ENCODE measurements at places on chromosomes 3 and 15.

DNA sequence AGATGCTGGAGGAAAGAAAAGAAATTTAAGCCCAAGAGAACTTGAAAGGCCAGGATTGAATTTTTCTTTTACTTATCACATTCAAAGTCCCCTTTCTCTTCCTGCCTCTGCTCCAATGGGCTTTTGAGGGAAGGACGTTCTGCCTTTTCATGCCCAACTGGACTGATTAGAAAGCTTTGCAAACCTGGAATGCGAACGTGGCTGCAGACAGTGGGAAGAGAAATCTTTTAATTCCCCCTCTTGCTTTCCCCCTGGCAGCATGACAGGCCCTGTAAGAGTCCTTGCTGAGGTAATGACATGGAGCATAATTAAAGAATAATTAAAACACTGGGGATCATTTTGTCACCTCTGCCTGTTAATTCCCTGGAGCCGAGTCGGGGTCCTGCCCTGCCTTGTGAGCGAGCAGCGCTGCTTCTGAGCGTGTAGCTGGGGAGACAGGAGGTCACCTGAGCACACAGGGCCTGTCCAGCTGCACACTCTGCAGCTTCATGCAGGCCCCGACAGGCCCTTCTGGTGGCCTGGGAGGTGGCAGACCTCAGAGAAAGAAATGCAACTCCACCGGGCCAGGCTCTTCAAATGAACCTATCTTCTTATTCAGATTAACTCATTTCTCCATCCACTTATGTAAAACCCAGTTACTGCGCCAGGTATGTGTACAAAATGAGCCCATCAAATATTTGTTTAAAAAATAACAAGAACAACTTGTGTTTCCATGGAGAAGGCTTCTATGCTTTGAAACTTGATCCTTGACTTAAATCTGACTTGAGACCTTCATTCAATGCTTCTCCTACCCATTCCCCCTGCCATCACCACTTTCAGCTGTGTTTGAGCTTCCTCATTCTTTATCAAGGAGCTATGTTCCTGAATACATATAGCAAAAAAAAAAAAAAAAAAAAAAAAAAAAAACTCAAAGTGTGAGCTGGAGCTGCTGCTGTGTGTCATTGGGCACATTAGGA is 628.2 kb upstream of the CFAP20DC start:
- no peaks in the 10 kb centered on the region for H3K36me3 ChIP-seq
- no peak for DNase-seq
- H3K4me1 ChIP-seq: no peaks in the 10 kb centered on the region
- peaks cover 4% of the 10 kb centered on the region for H3K27me3 ChIP-seq
- H3K27ac ChIP-seq: no peak overlapping the region

- H3K4me1 ChIP-seq: no peaks in the 10 kb centered on the region
- DNase-seq: no peak
- no peak overlapping the region for H3K4me3 ChIP-seq
- no peaks in the 10 kb centered on the region for H3K27me3 ChIP-seq
- peaks cover 8% of the 10 kb centered on the region for H3K36me3 ChIP-seq
These were observed 137.3 kb upstream of the TSPAN3 start for GRCh38 chr15:77208241-77208640.

- no peak overlapping the region for H3K27ac ChIP-seq
- no peak for DNase-seq
- no peaks in the 10 kb centered on the region for H3K36me3 ChIP-seq
- no peaks in the 10 kb centered on the region for H3K27me3 ChIP-seq
These were observed 43.8 kb downstream of the SPATA16 start for GRCh38 chr3:173096994-173097785.

DNA sequence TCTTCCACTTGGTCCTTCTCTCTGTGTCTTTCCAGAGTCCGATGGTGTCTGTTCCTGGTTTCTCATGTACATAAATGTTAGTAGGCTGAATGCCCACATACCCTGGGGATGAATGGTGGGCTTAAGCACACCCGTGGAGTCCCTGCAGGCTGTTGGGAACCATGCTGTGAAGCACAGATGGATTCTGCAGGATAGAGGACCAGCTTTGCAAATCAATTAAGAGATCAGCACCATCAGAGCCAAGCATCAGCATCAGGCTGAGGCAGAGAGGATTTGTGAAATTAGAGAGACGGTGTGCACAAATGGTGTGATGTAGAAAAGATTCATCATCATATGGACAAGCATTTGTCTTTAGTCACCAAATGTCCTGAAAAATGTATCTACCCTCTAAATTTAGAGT is 127.1 kb downstream of the SV2B start:
- no peaks in the 10 kb centered on the region for H3K4me1 ChIP-seq
- no peak overlapping the region for H3K27ac ChIP-seq

GRCh38 chr3:186612065-186612464 is 795 bp upstream of the AHSG start:
- no peaks in the 10 kb centered on the region for H3K36me3 ChIP-seq
- no peak for DNase-seq
- no peak overlapping the region for H3K27ac ChIP-seq
- peaks cover 16% of the 10 kb centered on the region for H3K4me1 ChIP-seq

DNA sequence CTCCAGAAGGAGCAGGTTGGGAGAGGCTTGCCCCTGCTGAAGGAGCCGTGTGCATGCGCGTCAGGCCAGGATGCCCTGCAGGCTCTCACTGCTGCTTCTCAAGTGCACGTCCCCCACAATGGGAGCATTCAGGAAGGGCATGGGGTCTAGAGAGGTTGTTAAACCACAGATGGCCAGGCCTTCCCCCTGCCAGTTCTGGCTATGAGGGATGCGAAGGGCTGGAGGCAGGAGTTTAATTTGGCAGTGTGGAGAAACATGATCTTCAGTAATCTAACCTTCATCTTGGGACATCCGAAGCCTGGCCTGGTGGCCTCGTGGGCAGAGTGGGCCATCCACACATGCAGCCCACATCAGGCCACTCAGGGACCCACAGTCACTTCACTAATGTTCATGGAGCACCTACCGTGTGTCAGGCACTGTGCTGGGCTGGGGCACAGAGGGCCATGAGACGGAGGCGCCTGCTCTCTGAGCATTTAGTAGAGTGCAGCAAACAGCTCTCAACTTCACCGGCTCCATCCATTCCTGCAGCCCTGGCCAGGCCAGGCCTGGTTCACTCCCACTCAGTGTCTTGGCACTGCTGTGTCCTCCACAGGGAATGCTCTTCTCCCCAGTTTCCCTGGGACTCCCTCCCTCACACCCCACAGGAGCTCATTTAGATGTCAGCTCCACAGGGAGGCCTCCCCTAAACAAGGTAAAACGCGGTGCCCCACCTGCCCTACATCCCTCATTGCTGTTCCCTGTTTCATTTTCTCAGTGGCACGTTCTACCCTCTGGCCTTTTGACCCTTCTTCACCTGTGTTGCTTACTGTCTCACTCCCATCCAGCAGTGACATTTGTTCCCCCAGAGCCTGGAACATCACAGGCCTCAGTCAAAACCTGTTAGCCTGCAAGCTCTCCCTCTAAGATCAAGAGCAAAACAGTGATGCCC is 4.0 kb downstream of the CFAP100 start:
- H3K4me3 ChIP-seq: no peak overlapping the region
- peaks cover 54% of the 10 kb centered on the region for H3K27me3 ChIP-seq
- no peaks in the 10 kb centered on the region for H3K4me1 ChIP-seq
- H3K36me3 ChIP-seq: no peaks in the 10 kb centered on the region

- H3K4me1 ChIP-seq: no peaks in the 10 kb centered on the region
- DNase-seq: no peak
- no peak overlapping the region for H3K4me3 ChIP-seq
- no peaks in the 10 kb centered on the region for H3K27me3 ChIP-seq
These were observed 547.6 kb downstream of the NLGN1 start for GRCh38 chr3:173945170-173945569.

- H3K27ac ChIP-seq: no peak overlapping the region
- no peak overlapping the region for H3K4me3 ChIP-seq
- no peak for DNase-seq
- H3K36me3 ChIP-seq: peaks cover 45% of the 10 kb centered on the region
These were observed 11.0 kb upstream of the GMPPB start for GRCh38 chr3:49734752-49735151.

DNA sequence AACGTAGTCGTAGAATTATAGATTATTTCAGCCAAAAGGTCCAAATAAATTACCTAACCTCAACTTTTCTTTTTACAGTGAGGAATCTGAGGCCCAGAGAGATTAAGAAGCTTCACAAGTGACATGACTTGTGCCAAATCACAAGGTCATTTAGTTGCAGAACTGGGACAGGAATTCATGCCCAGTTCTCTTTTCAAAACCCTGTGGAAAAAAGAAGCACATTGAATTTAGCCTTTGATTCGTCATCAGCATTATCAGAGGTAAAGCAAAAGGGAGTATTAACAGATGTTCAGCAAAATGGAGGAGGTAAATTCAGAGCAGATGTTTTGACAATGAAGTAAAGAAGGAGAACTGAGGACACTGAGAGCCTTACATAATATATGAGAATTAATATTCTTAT is 4.5 kb downstream of the SERPINI2 start:
- H3K36me3 ChIP-seq: no peaks in the 10 kb centered on the region
- no peak for DNase-seq
- no peaks in the 10 kb centered on the region for H3K4me1 ChIP-seq
- H3K4me3 ChIP-seq: no peak overlapping the region
- no peak overlapping the region for H3K27ac ChIP-seq

DNA sequence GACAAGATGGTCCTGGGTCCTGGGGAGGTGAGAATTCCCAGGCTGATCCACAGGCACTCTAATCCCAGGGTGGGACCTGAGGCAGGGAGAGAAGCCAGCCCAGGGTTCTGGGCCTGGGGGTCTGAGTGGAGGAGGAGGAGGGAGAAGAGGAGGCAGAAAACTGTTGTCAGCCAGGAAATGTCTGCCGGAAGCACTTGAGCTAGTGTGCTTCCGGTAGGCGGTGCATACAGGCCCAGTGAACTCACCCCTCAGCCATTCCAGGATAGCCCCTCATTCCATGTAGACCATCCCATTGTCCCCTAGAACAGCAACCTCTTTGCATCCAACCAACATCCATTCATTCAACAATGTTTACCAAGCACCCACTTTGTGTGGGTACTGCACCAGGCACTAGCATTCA is 47.9 kb upstream of the LCTL start:
- H3K4me3 ChIP-seq: no peak overlapping the region
- H3K4me1 ChIP-seq: peaks cover 27% of the 10 kb centered on the region
- H3K36me3 ChIP-seq: peaks cover 9% of the 10 kb centered on the region
- peaks cover 38% of the 10 kb centered on the region for H3K27me3 ChIP-seq
- H3K27ac ChIP-seq: peak overlapping the region; percentile 76
- DNase-seq: no peak

DNA sequence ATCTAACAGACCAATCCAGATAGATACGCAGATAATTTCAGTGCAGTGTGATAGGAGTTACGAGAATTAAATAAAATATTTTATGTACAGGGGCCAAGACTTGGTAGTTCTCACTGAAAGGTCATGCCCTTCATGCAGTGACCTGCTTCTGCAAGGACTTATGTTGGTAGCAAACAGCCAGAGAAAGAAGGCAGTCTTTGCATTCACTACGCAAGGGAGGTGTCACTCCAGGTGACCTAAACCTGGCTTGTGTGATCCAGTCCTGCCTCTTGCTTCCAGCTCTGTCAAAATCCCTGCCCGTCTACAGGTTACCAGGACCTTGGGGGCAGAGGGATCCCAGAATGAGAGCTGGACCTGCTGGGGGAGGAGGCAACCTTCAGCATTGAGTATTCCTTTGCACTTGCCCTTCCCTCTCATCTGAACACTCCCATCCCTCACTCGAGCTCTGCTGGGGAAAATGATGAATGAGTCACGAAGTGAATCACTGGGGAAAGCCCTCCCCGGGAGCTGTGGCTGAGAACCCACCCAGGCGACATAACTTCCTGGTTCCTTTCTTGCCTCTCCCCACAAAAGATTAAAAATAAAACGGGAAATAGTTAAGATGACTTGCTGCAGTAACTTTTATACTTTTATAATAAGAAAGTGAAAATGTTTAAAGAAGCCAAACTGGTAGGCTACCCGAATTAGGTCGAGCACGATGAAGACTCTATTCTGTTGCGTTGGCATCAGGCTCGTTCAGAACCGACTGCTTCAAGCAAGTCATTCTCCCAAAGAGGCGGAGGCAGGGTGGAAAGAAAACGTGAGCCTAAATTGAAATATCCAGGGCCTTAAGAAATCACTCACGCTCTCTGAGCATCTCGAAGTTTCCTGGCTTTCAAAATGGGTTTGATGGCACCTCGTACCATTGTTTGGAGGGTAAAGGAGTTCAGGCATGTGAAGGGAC is 216.1 kb downstream of the SLCO3A1 start:
- no peak overlapping the region for H3K27ac ChIP-seq
- H3K4me3 ChIP-seq: peak overlapping the region; percentile 23
- DNase-seq: no peak
- peaks cover 32% of the 10 kb centered on the region for H3K4me1 ChIP-seq
- no peaks in the 10 kb centered on the region for H3K36me3 ChIP-seq

DNA sequence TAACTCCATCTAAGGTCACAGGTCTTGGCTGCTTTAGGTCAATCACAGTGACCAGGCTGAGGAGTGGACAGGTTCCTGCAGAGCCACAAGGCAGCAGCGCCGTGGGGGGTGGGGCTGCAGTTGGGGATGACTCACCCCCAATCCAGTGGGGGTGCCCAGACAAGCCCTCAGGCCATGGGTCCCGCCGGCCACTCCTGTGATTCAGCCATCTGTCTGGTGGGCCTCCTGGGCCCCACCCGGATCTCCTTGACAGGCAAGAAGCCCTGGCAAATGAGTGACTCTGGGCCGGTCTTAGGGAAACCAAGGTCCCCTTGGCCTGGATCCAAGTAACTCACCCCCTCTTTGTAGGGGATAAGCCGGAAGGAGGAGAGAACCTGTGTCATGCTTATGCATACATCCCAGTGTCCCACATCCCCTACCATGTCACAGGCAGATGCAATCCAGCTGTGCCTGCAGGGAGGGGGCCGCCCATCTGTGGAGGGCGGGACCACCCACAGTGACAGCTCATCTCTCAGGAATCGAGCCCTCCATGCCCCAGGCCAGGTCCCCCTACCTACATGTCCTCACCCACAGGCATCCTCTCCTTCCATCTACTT is 495 bp upstream of the COL7A1 start:
- no peak overlapping the region for H3K27ac ChIP-seq
- no peak overlapping the region for H3K4me3 ChIP-seq
- peaks cover 6% of the 10 kb centered on the region for H3K4me1 ChIP-seq

GRCh38 chr3:197590313-197590962 is 34.7 kb upstream of the BDH1 start:
- peaks cover 22% of the 10 kb centered on the region for H3K36me3 ChIP-seq
- H3K27me3 ChIP-seq: peaks cover 3% of the 10 kb centered on the region
- no peak overlapping the region for H3K4me3 ChIP-seq
- no peak for DNase-seq
- peak overlapping the region; percentile 83 for H3K27ac ChIP-seq

DNA sequence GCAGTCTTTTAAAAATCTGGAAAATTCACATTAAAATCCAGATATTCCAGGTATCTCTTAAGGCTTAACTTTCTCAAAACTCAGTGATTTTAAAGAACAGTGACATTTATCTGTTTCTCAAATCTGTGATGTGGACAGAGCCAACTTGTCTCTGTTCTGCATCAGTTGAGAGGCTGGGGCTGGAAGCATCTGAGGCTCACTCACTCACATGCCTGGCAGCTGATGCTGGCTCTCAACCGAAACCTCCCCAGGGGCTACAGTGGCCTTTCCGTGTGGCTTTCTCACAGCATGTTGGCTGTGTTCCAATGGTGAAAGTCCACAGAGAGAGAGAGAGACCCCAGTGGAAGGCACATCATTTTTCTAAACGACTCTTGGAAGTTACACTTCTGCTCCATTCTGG is 53.5 kb downstream of the CEMIP start:
- no peaks in the 10 kb centered on the region for H3K4me1 ChIP-seq
- H3K4me3 ChIP-seq: no peak overlapping the region
- H3K36me3 ChIP-seq: no peaks in the 10 kb centered on the region
- no peak overlapping the region for H3K27ac ChIP-seq
- DNase-seq: no peak
